ENCODE measurements at places on chromosomes 6 and 20. TPM values are rescaled to one million over a fixed set of nuclear protein-coding genes. Genes with fewer than 3 reads are reported as not detected.

DSP gene
- 6.2 TPM for total RNA-seq

CYP39A1 gene
- 3.7 TPM for total RNA-seq

ZSCAN23 gene
- 17.5 TPM for total RNA-seq

ME1 gene
- 12.9 TPM for total RNA-seq

EEF1E1 gene
- 42.4 TPM for total RNA-seq

GTF2H4 gene
- 26.5 TPM for total RNA-seq

ZBTB22 gene
- 25.6 TPM for total RNA-seq

CASP8AP2 gene
- total RNA-seq = 39.9 TPM

LY6G6D gene
- total RNA-seq = not detected

FAM162B gene
- 2.8 TPM for total RNA-seq

FERMT1 gene
- 3.0 TPM for total RNA-seq

SULF2 gene
- 52.6 TPM for total RNA-seq

OPRL1 gene
- total RNA-seq = 33.4 TPM

C20orf204 gene
- total RNA-seq = 3.7 TPM

TBXT gene
- not detected for total RNA-seq

ULBP2 gene
- total RNA-seq = 2.1 TPM

TMEM74B gene
- total RNA-seq = 16.1 TPM

XPO5 gene
- 52.4 TPM for total RNA-seq

CD93 gene
- total RNA-seq = 13.6 TPM

SCRT2 gene
- total RNA-seq = 0.92 TPM

ORC3 gene
- total RNA-seq = 48.2 TPM

CDH26 gene
- total RNA-seq = 0.69 TPM

PLG gene
- not detected for total RNA-seq

RAET1L gene
- 0.23 TPM for total RNA-seq

Data from diencephalon (tissue), 1 donor.